Vein endothelial cell (primary cell): ENCODE measurements at places on chromosomes 3 and 15. TPM values are rescaled to one million over a fixed set of nuclear protein-coding genes. Genes with fewer than 3 reads are reported as not detected.

Gene SERPINI1
- total RNA-seq, result 0.33 and 1.1 TPM in 2 replicates

Gene XCR1
- not detected in 2 replicates for total RNA-seq

Gene PLA1A
- 0.96 and 1.3 TPM in 2 replicates for total RNA-seq

Gene UPK1B
- total RNA-seq, result not detected in 2 replicates

Gene GALNT15
- 5.2 and 19.9 TPM in 2 replicates for total RNA-seq

Gene SNTN
- total RNA-seq, result not detected in 2 replicates

Gene CAND2
- 0.67 and 5.2 TPM in 2 replicates for total RNA-seq

Gene CLDN11
- 698 and 1,051 TPM in 2 replicates for total RNA-seq

Gene CHRNA7
- 0.33 and 1.4 TPM in 2 replicates for total RNA-seq

Gene KCNAB1
- total RNA-seq, result 0.19 and 0.33 TPM in 2 replicates

Gene FOXB1
- total RNA-seq, result not detected in 2 replicates

Gene FHIT
- total RNA-seq, result 1.4 and 2.9 TPM in 2 replicates

Gene TERC
- 127 and 245 TPM in 2 replicates for total RNA-seq

Gene PYGO1
- 0.33 and 3.1 TPM in 2 replicates for total RNA-seq
